ENCODE measurements at places on chromosomes 2 and 18.

DNA sequence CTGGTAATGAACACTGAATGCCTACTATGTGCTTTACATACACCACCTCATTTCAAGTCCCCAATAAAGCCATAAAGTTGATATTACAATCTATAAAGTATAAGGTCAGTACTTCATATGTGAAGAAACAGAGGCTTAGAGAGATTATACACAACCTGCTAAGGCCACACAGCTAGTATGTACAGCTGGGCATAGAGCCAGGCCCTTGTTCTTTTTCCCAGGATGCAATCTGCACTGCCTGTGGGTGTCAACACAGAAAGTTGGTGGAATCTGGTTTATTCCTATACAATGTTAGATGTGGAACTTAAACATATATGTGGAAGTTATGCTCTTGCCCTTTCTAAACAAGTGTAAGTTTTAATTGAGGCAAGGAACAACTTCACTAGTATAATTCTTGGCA is 32.8 kb downstream of the INSIG2 start:
- no peak for DNase-seq

DNA sequence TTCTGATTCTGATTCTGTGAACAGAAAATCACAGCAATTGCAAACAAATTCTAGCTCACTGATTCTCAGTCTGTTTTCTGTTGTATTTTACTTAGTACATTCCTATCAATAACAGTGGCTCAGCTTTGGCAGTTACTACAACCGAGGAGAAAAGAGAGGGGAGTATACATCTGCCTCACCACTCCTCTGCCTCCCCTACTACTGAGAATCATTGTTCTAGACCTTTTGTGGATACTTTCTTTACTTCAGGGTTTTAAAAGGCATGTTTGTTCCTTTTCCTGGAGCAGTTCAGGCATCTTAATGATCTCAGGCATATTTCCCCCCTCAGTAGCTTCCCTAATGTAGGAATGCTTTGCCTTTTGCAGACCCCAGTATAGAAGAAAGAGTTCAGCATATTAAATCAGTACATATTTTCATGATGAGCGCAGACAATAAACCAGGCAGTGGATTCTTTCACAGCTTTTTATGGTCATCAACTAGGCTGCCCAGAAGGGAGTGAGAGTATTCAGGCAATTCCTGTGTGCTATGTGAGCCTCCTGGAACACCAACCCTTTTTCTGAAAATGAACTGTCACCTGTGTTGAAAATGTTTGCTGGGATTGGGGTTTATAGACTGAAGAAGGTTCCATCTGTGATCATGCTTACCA is 10.3 kb downstream of the STAMBP start:
- no peak for DNase-seq

DNA sequence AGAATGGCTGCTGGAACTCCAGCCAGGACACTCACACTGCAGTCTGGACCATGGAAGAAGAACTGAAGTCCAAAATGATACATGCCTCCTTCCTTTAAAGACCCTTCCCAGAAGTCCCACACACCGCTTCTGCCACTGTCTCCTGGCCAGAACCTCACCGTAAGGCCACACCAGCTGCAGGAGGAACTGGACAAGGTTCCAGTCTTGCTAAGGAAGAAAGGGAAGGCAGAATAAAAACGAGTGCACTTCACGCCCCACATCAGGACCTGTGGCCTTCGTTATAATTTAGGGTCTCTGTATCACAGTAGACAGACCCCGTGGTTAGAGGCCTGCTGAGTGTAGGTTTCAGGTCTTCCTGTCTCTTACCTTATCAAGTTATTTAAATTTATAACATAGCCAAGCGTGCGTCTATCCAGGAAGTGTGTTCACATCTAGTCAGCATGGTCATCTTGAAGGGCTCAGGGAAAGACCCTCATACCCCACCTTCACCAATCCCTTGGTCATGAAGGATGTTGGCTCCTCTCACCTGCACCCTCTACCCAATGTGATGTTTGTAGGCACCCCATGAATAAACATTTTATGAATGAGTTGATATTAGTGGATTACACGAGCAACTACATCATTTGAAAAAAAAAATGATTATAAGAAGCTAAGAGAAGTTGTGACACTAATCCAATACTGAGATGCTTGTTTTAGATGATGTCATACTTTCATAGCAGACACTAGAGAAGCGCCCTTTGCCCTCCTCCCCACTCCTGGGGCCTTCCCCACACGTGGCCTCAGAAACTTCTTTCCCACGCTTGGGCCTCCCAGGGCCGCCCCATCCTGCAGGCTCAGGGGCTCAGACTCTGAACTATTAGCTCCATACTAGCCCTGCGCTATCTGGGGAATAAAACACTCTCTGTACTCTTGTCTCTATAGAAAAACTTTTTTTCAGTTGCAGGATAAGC is 157.6 kb downstream of the FAM210A start:
- no peak for DNase-seq

GRCh38 chr2:219626540-219626939 is 890 bp upstream of the SLC4A3 start:
- DNase-seq, result no peak

- no peak for DNase-seq
These were observed 30.1 kb upstream of the CEP68 start for GRCh38 chr2:65026154-65026553.

Measured in stimulated activated CD8-positive, alpha-beta memory T cell treated with anti-CD3 and anti-CD28 coated beads, Interleukin-2, amount 100 ng/mL, for 1 hour (primary cell).